Sigmoid colon (tissue), 7 donors: ENCODE measurements at places on chromosomes 5 and 9. TPM values are rescaled to one million over a fixed set of nuclear protein-coding genes. Genes with fewer than 3 reads are reported as not detected.

DNA sequence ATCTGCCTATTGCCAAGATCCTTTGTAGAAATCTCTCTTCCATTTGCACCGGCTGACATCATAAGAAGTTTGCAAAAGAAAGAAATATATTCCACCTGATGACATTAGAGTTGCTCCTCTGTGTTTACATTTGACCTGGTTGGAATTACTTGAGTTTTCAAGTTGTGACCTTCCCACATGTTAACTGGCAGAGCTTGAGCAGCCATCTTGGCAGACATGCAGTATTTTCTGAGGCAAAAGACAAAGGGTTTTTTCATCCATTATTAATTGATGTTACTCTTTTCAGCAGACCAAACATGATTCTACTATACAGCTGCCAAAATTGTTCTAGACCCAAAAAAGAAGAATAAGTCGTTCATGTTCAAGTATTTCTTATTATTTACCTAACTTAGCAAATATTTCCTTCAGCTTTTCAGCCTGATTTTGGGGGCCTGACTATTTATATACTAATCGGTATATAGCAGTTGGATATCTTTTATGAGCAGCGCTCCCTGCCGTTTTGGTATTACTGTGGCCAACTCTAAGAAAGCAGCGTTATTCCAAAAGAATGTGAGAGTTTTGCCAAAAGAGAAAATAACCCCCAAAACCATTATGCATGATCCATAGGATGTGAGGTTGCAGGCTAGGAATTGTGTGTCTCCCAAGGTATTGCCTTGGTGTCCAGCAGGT is 212.9 kb downstream of the PBX3 start:
- no peak for DNase-seq

RIGI gene
- 13.4 TPM for total RNA-seq

- DNase-seq: no peak
Observed at GRCh38 chr5:126138281-126138931, 284.8 kb upstream of the GRAMD2B start.

GRCh38 chr5:106974272-106974671 is 696.5 kb downstream of the EFNA5 start:
- no peak for DNase-seq

CEP120 gene
- 20.9 TPM for total RNA-seq

GNE gene
- total RNA-seq: 23.3 TPM

SPINK14 gene
- not detected for total RNA-seq

TMC1 gene
- total RNA-seq: under 0.01 TPM

DNA sequence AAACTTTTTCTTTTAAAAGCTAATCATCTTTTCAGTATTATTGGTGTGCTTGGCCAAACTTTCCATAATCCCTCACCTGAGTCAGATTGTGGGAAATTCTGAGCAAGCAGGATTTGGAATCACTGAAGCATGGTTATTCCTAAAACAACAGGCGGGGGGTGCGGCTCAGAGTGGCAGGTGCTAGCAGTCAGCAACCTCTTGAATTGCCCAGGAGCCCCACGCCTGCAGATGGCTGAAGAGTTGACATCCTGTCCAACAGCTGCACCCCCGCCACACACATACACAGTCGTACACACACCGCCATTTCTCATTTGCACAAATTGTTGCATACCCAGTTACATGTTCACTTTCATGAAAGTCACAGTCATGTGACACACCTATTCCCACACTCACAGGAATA is 96.6 kb downstream of the LHX2 start:
- no peak for DNase-seq

PITX1 gene
- 1.8 TPM for total RNA-seq

GRCh38 chr9:72592502-72593403 is 71.3 kb downstream of the TMC1 start:
- no peak for DNase-seq

DNA sequence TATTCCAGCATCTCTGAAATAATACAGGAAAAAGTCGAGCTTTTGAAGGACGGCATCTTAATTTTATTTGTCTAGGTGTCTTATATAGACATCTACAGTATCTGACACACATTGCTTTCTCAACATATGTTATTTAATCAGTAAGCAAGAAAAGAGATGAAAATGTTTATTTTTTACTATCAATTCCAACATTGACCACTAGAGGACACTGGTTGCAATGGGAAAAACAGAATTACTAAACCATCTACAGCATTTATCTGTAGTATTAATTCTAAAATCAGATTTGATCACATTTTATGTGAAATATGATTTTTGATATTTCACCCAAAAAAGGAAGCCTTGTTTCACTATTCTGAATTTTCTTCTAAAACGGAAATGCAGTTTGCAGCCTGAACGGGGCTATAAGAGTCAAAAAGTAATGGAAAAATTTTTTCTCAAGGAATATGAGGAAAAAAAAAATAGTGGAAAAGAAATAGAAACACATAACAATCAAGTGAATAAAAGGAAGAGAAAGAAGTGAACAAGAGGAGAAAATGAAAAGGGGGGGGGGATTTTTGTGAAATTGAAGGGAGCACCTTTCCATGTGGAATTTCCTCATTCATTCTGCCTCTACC is 98.6 kb downstream of the OSTF1 start:
- no peak for DNase-seq

RMND5B gene
- total RNA-seq: 39.9 TPM

- no peak for DNase-seq
Observed at GRCh38 chr5:13511442-13511841, 433.0 kb downstream of the DNAH5 start.

DNA sequence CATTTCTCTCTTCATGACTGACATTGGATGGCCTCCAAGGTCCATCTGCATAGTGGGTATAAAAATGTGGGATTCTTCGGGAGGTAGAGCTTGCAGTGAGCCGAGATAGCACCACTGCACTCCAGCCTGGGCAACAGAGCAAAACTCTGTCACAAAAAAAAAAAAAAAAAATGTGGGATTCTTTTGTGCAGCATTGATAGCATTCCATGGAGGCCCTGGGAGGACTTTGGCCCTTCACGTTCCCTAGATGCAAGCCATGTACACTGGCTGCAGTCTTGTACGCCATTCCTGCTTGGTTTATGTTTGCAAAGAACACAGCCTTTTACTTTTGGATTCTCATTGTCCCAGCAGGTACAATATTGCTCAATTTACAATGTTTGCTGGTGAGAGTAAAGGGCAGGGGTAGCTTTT is 157.8 kb downstream of the SLCO4C1 start:
- no peak for DNase-seq

SLC6A18 gene
- total RNA-seq: not detected

DNA sequence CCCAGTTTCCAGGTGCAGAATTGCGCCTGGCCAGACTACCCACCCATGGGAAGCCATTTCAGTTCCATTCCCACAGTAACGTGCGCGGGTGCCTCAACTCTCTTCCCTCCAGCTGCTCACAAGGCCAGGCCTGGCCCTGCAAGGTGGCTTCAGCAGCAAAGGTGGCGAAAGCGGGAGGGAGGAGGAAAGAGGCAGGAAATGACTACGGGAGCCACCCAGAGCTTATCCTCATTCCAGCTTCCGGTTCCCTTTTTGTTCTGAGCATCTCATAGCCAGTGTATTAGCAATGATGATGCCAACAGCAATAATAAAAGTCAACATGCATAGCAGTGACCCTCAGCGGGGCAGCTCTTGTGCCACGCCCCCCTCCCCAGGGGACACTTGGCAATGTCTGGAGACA is 101.5 kb upstream of the BOD1 start:
- DNase-seq: no peak

DNA sequence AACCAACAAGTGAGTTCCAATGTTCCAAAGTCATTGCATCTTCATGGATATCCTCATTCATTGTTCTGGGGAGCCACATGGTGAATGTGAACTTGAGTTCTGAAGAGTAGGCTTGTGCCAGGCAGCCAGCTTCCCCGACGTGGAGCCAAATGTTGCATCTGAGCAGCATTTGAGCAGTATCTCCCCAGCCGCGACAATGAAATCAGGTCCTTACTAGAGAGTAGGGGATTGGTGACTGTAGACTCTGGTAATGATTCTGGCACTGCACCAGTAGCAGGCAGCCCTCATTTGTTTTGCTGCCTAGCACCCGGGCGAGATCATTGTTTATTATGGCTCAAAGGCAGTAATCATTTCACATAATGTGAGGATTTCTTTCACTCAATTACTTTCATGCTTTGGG is 451.4 kb upstream of the C9orf72 start:
- DNase-seq: no peak

GRCh38 chr9:97459326-97459725 is 42.1 kb upstream of the TMOD1 start:
- DNase-seq: no peak

BARX1 gene
- not detected for total RNA-seq

CDO1 gene
- 20.5 TPM for total RNA-seq

RAI14 gene
- total RNA-seq: 65.4 TPM

GRCh38 chr5:68419637-68420452 is 204.3 kb downstream of the PIK3R1 start:
- no peak for DNase-seq

- no peak for DNase-seq
Observed at GRCh38 chr9:103992938-103993579, 101.0 kb upstream of the SMC2 start.

DNA sequence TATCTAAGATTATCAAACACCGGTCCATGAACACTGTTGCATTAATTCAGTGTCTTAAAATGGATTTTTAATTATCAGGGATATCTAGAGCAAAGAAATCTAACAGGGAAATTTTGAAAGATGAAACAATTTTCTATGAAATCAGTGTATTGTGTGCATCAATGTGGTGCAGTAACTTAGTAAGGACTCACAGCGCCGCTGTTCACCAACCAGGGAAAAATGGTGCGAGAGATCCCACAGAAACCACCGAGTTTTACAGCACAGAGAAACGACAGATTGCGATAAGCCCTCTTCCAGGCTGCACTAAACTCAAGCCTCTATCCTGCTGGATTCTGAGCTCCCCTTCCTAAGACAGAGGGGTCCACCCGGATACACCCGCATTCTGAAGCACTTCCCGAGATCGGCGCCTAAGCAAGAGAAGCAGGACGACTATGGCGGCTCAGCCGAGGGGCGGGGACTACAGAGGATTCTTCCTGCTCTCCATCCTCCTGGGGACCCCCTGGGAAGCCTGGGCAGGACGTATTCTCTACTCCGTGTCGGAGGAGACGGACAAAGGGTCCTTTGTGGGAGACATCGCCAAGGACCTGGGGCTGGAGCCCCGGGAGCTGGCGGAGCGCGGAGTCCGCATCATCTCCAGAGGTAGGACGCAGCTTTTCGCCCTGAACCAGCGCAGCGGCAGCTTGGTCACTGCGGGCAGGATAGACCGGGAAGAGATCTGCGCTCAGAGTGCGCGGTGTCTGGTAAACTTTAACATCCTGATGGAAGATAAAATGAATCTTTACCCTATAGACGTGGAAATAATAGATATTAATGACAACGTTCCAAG is at the start of gene PCDHGA7:
PCDHGA7 (plus strand) TSS at position 274 of the 826 bp plus-strand sequence; CDS start at position 432, 158 bp downstream.
- DNase-seq: peak; percentile 30

DNA sequence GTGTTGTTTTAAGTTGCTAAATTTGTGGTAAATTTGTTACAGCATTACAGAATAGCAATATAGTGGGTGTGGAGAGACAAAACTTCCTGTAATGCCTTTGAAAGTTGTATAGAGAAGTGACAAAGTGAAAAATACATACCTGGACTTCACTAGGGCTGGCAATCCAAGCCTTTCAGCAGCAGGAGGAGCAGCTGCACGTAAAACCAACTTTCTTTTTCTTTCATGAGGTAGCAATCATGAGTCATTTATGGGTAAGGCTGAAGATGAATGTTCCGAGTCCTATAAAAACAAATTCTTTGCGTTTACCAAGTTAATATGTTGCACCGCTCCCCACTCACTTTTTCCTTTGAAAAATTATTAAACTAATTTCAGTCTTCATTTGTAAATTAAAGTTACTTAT is 1138.2 kb downstream of the TAF11L14 start:
- DNase-seq: no peak

PHF24 gene
- total RNA-seq: 2.2 TPM

DNA sequence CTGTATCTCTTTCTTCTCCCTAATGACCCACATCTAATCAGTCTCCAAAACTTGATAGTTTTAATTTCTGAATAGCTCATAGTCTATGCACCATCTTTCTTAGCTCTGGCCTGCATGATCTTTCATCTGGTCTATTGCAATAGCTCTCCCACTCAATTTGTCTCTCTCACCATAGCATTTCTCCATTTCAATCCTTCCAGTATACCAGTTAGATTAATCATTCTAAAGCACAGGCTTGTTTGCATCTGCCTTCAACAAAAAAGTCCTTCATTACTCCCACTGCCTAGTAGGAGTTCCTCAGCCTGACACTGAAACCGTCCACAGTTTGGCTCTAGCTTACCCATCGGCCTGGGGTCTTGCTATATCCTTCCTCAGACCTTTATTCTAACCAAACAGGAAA is 344.9 kb downstream of the ENC1 start:
- DNase-seq: no peak

LECT2 gene
- not detected for total RNA-seq

GRCh38 chr9:98418578-98419259 is 163.3 kb upstream of the TBC1D2 start:
- no peak for DNase-seq

- DNase-seq: no peak
Observed at GRCh38 chr5:134540747-134541733, 15.6 kb downstream of the JADE2 start.

GRCh38 chr5:59786334-59786805 is 107.2 kb downstream of the PDE4D start:
- no peak for DNase-seq

DNA sequence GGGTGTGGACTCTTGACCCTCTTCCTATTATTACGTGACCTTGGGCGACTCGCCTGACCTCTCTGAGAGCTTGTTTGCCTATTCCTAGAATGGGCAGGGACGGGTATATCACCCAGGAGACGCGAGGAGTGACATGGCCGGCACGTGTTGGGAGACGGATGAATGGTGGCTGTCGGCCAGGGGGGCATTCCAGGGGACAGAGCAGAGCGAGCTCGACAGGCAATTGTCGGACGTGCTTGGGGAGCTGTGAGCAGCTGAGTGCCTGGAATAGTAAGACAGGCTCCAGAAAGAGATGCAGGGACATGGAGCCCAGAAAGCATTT is 29.3 kb upstream of the UNC5A start:
- peak; percentile 29 for DNase-seq

GRCh38 chr5:79416499-79416898 is 97.4 kb downstream of the HOMER1 start:
- peak; percentile 66 for DNase-seq

- DNase-seq: no peak
Observed at GRCh38 chr5:158848634-158849033, 251.1 kb downstream of the EBF1 start.
